HT-29 (cell line): ENCODE measurements at places on chromosomes 16 and 17. TPM values are rescaled to one million over a fixed set of nuclear protein-coding genes. Genes with fewer than 3 reads are reported as not detected.

Gene ITGAX
- total RNA-seq: 0.15 and 0.26 TPM in 2 replicates

Gene PRR29
- 0.10 TPM in 1 of 2 replicates, not detected in the other for total RNA-seq

Gene NXN
- 64.3 and 71.6 TPM in 2 replicates for total RNA-seq

Gene TBC1D3K
- not detected in 2 replicates for total RNA-seq

Gene TEKT1
- not detected in 2 replicates for total RNA-seq

DNA sequence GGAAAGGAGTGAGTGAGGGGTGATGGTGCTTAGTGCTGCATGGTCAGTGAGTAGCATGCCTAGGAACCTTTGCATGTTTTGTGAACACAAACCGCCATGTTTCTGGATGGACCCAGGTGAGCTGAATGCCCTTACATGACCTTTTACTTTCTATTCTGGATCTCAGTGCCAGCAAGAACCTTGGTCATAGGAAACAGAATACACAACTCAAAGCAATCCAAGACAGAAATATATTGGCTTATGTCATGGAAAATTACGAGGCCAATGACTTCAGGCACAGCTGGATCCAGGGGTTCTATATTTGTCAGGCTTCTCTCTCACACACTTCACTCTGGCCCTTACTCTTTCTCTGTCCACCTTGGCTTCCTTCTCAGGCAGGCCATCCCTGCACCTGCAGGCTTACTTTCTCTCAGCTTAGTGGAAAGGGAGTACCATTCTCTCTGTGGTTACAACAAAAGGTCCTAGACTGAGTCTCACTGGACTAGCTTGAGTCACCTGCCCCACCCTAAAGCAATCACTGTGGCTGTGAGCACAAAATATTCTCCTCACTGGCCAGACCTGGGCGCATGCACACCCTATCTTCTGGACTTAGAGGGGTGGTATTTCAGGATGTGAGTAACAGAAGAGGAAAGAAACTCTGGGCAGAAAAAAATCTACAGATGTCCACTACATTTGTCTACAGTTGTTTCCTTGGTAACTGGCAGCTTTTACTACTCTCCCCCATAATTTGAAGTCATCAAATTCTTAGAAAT, 20.4 kb upstream of the CPNE2 start:
- peak; percentile 16 for DNase-seq

GRCh38 chr17:39835038-39835786, 28.9 kb downstream of the IKZF3 start:
- DNase-seq: no peak

GRCh38 chr17:43759836-43760235, 1.2 kb upstream of the SOST start:
- DNase-seq: no peak

- DNase-seq: no peak
These were observed 42.5 kb downstream of the GOSR1 start for GRCh38 chr17:30519707-30520106.

DNA sequence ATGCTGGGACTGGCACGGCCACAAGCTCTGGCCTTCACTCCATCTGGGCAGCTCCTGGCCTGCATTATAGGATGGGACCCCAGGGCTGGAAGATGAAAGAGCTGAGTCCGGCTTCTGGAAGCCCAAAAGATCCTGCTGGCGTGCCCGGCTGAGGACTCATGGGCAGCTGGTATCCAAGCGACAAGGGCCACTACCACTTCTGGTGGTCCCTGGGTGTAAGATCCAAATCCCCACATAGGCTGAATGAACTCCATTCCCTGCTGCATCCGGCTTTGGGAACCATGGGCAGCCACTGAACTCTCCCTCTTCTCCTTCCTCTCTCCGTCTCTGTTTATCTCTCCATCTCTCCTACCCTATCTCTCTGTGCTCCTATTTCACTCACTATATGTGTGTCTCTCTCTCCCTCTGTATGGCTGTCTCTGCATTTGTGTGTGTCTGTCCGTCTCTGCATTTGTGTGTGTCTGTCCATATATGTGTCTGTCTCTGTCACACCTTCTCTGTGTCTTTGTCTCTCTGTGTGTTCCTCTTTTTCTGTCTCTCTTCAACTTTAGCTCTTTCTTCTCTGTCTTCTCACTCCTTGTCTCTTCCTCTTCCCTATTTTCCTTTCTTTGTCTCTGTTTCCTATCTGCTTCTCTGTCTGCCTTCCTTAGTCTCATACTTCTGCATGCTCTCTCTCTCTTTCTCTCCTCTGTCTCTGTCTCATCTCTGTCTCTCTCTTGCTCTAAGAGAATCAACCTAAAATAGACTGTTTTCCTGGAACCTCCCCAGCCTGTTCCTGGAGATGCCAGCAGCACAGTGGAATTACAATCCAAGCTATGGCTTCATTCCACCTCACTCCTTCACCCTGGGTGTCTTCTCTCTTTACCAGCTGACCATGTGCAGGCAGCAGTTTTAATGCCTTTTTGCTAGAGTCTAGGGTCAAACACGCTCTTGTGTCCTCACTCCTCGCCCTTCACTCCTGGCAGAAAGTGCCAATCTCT, 60.4 kb upstream of the IRX6 start:
- no peak for DNase-seq

DNA sequence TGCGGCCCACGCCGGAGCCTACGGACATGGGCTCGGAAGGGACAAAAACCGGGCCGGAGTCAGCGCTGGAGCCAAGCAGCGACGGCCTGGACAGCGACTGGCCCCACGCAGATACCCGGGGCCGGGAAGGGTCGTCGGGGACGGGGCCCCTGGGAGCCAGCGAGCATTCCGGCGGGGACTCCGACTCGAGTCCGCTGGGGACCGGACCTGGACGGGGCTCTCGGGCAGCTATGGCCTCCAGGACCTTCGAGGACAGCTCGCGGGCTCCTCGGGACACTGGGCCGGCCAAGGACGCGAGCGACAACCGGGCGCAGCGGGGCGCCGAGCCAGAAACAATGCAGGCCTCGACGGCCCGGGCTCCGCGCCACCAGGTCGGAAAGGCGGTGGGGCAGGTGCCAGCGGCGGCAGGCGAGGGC, 1.0 kb downstream of the MYO15B start:
- DNase-seq: no peak

GRCh38 chr16:46897471-46897870, 13.3 kb downstream of the GPT2 start:
- DNase-seq: no peak

DNA sequence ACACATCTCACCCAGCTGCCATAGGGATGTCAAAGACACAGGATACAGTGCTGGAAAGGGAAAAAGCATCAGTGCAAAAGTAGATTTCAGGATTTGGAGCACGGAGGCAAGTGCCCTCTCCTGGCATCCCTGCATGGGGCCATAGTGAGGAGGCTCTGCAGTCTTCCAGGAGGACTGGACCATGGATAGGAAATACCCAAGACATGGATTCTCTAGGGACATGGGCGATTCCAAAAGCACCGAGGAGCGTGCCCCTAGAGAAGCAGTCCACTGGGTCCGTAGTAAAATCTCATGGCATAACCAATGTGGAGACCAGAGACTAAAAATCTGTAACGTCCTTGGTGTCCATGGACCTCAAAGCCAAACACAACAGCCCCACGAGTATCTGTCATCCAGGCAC, 818.2 kb downstream of the KCNJ18 start:
- DNase-seq: no peak
